ENCODE measurements at places on chromosomes 1 and 21. TPM values are rescaled to one million over a fixed set of nuclear protein-coding genes. Genes with fewer than 3 reads are reported as not detected.

DNA sequence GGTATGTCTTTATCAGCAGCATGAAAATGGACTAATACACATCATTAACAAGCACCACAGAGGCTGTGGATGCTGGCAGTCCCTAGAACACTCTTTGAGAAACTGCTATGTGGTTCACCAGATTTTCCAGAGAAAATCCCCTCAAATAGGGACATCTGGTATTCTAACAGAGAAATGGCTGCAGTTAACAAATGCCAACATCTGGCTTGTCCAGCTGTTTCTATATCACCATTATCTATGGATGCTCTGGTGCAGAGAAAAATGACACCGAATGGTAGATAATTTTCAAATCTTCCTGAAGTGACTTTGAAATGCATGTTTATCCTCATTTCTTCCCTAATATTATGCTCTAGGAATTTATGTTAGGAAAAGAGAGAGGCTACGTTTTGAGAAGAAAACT, 403.5 kb upstream of the PROX1 start:
- no peak for DNase-seq

GRCh38 chr1:182235952-182236650, 155.5 kb downstream of the GLUL start:
- DNase-seq, result no peak

DNA sequence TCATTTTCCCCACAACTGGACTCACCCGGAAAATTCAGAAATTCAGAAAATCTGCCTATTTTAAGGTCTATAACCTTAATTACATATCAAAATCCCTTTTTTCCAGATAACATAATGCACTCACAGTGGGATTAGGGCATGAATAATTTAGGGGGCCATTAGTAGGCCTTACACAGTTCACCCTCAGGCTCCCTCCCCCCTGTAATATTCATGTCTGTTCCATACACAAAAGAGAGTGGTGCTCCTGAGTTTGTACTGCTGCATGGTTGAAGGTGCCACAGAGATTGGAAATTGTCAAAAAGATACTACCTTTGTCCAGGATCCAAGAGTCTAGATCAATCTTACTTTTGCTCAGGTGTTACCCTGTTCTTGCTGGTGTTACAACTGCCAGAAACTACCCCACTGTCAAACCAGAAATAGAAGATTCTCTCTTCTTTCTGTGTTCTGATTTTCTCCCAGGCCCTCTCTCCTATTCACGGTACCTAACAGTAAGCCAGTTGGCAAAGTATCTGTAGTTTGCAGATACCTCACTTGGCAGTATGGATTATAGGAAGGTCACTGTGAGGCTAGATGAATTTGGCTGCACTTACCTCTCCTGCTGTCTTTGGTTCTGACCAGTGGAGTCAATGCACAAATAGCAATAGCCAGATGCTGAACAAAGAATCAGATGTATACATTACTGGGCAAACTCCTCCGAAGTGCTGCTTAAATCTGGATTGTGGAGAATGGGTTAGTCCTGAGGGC, 53.2 kb downstream of the C1orf198 start:
- DNase-seq, result no peak

- no peak for DNase-seq
Measured at GRCh38 chr21:45854690-45855247, 126.8 kb upstream of the COL6A1 start.

GRCh38 chr1:13224480-13225060, 1.4 kb downstream of the PRAMEF18 start:
- DNase-seq, result no peak

DNA sequence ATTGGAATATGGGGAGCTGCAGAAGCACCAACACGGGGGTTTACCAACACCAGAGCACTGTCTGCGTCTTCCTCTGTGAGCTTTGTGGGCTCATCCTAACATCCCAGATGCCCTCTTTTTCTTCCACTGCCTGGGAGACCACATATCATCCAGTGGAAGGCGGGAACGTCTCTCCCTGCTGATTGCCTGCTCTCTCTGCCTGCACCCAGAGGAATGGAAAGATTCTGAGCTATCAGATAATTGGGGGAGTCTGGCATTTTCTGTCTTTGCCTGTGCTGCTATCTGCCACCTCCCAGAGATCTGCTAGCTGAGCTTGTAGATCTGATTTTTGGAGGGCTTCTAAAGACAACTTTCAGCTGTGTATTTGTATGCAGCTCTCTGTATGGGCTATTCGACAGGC, 166.2 kb upstream of the PLXNA2 start:
- no peak for DNase-seq

GRCh38 chr1:143698016-143698415, 273.8 kb downstream of the FAM72C start:
- DNase-seq, result no peak

The MANEAL gene
- 4.7 TPM for polyA plus RNA-seq

DNA sequence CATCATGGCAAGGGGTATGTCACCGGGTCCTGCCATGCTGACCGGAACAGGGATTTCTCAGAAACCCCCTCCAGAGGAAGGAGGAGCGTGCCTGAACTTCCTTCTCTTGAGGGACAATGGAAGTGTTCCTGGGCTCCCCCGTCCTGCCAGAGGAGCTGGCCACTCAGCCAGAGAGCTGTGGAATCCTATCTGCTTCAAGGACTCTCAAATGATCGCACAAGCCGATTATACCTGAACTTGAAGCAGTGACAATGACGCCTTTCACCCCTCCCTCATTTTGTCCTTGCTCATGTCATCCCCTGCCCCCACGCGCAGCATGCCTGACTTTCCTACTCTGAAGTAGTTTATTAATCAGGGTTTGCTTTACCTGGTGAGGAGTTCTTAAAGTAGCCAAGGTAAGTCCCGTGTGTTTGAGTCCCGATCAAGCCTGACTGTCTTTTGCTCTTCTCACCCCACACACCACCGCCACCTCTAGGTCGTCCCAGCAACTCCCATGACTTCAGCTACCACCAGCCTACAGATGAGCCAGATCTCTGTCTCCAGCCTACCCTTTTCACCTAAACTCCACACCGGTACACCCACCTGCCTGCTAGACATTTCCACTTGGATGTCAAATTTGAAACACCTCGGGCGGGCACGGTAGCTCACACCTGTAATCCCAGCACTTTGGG, 25.0 kb upstream of the PRELP start:
- DNase-seq, result no peak

The DCST2 gene
- 1.8 TPM for polyA plus RNA-seq

- DNase-seq, result no peak
Measured at GRCh38 chr1:206706298-206706791, 21.6 kb downstream of the MAPKAPK2 start.

DNA sequence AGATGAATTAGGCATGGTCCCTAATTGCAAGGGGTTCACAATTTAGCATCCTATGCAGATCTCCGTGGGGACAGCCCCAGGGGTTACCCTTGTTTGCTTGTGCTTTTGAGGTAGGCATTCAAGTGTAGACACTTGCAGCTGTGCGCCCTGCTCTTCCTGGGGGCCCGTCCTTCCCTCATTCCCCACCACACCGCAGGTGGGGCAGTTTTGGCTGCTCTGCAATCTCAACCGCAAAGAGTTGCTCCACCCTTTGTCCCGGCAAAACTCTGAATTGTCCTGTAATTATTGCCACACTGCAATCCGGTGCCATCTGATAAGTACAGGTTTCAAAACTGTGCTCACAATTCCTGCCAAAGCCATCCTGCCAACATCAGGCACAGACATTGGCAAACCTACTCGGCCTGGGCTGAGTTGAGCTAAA, 65.4 kb upstream of the LYST start:
- DNase-seq, result no peak

- no peak for DNase-seq
Measured at GRCh38 chr1:50929376-50929958, 30.6 kb downstream of the FAF1 start.

DNA sequence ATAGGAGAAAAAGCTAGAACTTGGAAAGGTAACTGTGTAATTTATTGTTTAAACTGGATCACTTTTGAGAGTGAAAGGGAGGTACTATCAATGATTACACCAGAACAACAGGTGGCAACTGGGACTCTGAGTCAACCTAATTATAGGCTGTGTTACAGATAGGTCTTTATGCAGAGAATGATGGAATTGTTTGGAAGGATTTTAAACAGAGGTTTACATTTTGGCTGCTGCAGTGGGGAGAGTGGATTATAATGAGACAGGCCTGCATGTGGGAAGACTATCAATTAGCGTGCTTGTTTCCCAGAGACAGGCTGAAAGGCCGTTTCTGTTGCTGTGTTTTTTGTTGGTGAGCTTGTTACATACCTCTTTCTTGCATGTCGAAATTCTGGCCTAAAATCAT, 432.9 kb downstream of the PLA2G4A start:
- DNase-seq, result no peak

All from left renal pelvis (tissue), 4 donors.